ENCODE measurements at places on chromosomes 2 and 18.
A peak's percentile ranks its signal among the peaks of the same experiment; 100 is the strongest.

DNA sequence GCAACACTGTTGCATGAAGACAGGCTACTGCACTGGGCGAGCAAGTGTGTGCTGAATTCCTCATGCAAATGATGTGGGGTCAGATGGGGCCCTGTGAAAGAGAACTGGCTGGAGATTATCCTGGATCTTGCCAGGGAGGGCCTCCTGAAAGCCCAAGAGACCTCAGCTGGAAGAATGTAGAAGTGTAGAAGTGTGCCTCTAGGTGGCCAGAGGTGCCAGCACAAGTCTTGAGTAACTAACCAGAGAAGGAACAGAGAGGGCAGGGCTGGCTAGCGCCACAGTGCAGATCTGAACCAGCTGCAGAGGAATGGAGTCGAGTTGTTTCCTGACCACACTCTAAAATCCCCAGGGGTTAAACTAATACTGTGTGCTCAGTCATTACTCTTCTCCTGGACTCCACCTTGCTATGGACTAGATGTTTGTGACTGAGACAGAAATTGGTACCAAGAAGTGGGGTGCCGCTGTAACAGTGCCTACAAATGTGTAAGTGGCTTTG, 399.3 kb downstream of the LRATD1 start:
- DNase-seq = no peak

GRCh38 chr2:240439698-240440151, 4.3 kb downstream of the GPC1 start:
- DNase-seq = no peak

DNA sequence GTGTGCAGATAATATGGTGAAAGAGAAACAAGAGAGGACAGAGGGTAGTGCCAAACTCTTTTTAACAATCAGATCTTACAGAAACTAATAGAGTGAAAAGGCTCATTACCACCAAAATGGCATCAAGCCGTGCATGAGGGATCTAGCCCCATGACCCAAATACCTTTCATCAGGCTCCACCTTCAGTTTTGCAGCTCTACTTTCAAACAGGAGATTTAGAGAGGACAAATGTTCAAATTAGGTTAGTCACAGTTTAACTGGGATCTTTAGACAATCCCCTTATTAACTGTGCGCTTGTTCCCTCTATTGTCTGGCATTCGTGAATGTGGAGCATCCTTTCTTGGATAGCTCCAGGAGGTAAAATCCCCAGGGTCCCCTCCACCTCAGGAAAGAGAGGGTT, 1209.3 kb upstream of the CHAC2 start:
- DNase-seq = no peak

DNA sequence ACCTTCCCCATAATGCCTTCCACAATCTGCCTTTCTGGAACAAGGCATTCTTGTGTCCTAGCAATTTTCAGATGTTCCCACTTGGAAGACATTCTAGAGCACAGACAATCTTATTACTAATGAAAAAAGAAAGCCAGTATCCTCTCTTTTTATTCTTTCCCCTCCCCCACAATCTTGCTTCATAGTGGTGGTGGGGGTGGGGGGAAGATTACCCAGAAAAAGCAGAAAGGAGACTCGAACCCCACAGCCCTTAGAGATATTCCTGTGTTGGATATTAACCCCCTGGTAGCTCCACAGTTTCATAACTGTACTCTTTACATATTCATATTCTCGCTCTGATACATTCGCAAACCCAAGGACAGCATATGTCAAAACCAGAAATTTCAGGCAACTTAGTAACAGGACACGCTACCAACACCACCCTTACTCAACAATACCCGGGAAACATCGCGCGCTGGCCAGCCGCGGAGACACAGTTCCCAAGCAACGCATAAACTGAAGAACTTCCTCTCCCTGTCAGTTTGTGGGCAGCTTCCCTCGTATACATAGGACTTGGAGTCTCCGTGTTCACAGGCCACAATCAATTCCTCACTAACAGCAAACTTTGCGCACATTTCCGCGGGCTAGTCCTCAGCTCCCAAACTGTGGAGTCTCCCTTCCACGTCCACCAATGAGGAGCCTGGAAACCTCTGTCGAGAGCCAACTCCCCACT, 793 bp downstream of the NR4A2 start:
- no peak for DNase-seq

- DNase-seq = no peak
These were observed 56.6 kb downstream of the RPL37A start for GRCh38 chr2:216555274-216555673.

DNA sequence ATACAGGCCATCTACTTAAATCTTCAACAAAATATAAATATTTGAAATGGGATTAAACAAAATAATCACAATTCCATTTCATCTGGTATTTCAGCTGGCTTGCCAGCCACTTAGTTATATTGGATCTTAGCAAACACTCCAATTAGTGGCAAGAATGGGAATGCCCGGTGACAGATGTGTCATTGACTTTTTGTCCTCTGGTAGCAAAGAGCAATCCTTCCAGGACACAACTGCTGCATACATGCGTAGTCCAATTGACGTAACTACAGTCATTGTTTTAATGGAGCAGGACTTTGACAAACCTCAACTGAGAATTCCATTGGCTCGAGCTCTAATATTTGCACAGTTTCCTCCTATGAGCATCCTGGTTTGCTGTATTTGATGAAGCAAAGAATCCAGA, 69.9 kb downstream of the RNF152 start:
- DNase-seq = no peak

- no peak for DNase-seq
These were observed 139.4 kb upstream of the CELF4 start for GRCh38 chr18:37705016-37705415.

DNA sequence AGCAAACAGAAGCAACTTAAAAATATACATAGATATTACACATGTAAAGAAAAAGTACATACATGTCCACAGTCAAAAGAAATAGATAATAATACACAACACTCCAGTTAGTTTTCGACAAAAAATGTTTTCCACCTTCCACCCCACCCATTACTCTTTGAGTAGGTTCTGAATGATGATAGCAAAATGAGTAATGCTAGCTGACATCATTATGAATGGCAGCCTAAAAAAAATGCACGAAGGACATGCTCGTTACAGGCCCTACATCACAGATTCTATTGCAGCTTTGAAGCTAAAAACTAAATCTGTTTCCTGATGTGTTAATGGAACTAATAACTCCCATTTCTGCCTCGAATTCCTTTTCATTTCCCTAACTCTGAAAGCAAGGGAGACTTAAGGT, 578.7 kb upstream of the NETO1 start:
- no peak for DNase-seq

GRCh38 chr18:47143899-47144485, 6.3 kb downstream of the HDHD2 start:
- no peak for DNase-seq

GRCh38 chr18:44729631-44730101, 49.0 kb downstream of the SETBP1 start:
- peak; percentile 22 for DNase-seq

- DNase-seq = peak; percentile 75
These were observed 157.8 kb upstream of the SLC1A4 start for GRCh38 chr2:64831134-64831976.

DNA sequence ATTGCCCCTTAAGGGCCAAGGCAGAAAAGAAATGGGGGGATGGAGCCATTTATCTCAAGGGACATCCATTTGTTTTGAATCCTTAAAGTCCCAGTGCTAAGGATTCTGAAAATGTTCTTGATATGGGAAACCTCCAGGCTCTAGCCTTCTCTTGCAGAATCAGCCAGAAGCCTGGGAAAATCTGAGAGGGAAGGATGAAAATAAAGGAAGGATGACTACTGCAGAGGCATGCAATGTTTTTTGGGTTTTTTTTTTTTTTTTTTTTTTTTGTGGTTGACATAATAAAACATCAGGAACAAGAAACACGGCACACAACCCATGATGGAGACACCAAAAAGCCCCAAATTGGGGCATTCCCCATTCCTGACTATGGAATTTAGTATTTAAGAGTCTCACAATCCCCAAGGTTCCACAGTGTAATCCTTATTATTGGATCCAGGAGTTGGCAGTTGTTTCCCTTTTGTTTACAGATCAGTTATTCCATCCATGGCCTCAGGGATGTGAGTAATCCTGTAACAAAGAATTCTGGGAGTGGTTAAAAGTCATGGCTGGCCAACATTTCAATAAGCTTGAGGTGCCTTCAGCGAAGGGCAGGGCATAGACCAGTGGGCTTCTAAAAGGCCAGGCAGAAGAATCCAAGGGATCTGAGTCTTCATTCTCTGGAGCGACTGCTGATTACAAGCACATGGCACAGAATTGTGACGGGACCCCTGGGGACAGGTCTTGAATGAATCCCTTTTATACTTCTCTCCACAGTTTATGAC, 337.5 kb downstream of the GULP1 start:
- no peak for DNase-seq

DNA sequence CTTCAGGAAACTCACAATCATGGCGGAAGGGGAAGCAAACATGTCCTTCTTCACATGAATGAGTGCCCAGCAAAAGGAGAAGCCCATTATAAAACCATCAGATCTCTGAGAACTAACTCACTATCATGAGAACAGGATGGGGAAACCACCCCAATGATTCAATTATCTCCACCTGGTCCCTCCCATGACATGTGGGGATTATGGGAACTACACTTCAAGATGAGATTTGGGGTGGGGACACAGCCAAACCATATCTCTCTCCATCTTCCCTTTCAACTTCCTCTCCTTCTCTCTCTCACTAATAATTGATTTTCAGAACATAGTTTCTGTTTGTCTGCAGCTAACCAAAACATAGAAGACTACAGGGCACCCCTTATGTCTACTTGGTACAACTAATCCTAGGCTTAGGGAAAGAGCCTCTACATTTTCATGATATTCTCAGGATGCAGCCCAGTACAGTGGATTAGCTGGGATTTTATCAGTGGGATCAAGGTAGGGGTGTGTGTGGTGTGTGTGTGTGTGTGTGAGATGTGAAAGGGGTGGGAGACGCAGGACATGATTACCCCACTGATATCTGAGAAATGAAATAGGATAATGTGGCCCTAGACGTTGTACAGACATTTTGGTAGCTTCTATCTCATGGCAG, 2.8 kb upstream of the ATF2 start:
- DNase-seq = no peak

GRCh38 chr2:64345998-64346397, 108.0 kb upstream of the LGALSL start:
- DNase-seq = no peak

DNA sequence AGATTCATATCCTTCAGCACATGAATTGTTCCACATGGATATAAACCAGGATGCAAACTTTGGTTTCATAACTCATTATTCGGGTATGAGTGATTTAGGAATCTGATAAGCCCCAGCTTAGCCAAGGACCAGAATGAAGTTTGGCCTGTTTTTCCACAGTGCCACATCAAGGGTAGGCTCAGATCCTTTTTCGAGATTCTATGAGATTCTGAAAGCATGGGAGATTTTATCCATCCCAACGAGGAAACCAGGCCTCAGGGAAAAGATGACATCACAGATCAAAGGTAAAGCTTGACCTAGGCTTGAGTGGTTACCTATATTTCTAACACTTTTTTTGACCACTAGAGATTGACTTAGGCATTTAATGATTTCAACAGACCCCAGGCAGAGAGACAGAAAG, 590.8 kb upstream of the PKDCC start:
- no peak for DNase-seq

DNA sequence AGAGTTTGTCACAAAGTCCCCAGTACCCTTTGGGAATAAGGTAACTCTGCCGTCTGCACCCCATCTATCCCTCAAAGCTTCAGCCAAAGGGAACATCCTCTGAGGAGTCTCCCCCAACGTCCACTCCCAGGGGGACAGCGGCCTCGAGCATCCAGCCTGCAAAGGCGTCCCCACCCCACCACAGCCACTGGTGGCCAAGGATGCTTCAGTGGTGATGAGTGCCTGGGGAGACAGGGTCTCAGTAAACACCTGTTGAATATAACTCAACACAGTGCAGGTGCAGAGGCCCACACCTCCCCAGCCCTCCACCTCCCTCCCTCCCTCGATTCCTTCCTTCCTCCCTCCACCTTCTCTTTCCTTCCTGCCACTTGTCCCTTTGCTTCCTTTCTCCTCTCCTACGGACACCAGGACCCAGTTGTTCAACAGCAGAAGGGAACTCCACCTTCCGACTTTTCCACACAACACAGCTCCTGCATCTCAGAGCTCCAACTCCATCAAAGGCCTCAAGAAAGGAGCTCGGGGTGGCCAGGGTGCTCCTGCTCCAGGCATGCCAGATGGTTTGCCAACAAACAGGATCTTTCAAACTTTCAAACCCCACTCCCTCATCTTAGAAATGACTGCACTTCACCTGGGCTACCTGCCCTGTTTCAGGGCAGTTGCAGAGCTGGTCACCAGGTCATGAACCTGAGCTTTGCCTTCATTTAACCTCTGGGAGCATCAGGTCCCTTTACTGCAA, 87.8 kb upstream of the SNTG2 start:
- no peak for DNase-seq

- DNase-seq = no peak
These were observed 44.3 kb upstream of the GLI2 start for GRCh38 chr2:120691410-120691809.

- DNase-seq = no peak
These were observed 703.0 kb downstream of the RNF144A start for GRCh38 chr2:7620255-7620654.

DNA sequence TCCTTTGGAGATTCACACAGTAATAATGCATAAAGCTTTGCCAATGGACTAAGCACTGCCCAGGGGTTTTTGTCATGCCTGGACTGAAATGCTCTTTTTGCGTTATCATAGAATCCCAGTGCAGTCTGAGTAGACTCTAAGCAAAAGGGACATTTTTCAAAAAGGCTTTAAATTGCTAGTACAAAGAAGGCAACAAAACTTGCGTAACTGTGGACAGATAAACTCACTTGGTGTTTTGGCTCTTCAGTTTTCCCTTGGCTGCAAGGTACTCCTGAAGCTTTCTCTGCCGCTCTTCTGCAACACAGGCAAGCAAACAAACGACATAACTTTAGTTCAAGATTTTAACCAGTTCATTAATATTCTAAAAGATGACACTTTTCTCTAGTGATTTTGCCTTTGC, 2.1 kb downstream of the CKAP2L start:
- no peak for DNase-seq

- no peak for DNase-seq
These were observed 16.8 kb upstream of the LPIN1 start for GRCh38 chr2:11729362-11730212.

GRCh38 chr2:196601430-196602306, 37.8 kb upstream of the CCDC150 start:
- DNase-seq = no peak

Measured in stimulated activated CD8-positive, alpha-beta memory T cell treated with anti-CD3 and anti-CD28 coated beads, Interleukin-12 subunit alpha, Interleukin-12 subunit beta, amount 100 ng/mL, for 4 hours (primary cell).